ENCODE measurements at places on chromosomes 16 and 17.

DNA sequence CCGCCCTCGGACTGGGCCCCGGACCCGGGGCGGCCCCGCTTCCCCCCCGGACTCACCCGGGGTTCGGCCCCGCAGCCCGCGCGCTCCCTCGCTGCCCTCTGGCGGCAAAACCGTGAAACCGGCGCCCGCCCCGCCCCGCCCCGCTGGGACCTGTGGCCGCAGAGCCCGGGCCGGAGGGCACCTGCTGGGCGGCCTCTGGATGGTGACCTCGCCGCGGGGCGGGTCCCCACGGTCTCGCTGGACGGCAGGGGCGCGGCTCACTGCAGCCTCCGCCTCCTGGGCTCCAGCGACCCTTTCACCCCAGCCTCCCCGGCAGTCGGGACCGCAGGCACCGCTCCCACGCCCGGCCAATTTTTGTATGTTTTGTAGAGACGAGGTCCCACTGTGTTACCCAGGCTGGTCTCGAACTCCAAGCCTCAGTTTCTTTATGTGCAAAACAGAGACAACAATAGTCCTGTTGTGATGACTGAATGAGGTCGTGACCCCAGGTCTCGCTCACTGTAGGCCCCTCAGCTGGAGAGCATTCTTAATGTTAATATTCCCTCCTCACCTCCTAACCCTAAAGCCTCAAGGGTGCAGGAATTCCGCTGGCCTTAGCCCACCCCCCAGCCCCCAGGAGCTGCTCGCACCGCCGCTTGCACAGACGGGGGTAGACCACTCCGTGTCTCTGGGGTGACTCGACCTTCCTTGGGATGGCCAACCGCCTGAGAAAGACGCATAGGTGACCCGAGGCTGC lies 33.7 kb upstream of the RPH3AL start:
- DNase-seq, result peak; percentile 74

DNA sequence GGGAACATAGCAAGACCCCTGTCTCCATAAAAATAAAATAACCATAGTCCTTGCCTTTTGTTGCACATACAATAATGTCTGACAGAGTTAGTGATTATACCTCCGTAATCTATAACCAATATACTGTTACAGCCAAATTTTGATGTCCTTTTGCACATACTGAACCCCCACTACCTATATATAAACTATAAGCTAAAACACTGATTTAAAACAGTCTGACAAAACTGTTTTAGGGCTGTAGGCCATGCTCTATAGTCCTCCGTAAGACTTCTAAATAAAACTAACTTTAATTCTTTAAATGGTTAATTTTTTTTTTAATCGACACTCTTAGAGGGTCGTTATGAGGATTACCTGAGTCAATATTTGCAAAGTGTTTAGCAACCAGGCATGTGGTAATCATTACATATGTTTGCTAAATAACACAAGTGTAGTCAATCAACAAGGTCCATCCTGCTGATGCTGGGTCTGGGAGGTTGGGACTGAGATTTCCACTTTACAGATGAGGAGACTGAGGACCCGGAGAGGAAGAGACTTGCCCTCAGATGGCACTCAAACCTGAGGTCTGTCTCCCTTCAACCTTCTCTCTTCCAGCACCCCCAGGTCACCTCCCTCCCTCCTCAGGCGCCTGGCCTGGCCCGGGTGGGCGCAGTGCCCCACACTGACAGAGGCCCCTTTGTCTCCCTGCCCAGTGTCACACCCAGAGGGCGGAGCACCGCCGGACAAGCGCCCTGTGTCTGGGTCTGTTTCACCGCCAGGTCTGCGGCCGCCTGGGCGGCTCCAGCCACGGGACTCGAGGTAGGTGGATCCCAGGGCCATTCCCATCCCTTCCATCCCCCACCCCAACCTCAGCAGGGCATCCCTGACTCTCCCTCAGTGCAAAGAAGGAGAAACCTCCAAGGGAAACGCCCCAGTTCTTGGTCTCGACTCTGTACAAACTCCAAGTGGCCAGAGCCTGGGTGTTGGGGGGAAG lies 10.3 kb downstream of the ZNF385C start:
- DNase-seq, result no peak

- DNase-seq, result no peak
Measured at GRCh38 chr16:77220427-77220826, 21.2 kb downstream of the SYCE1L start.

DNA sequence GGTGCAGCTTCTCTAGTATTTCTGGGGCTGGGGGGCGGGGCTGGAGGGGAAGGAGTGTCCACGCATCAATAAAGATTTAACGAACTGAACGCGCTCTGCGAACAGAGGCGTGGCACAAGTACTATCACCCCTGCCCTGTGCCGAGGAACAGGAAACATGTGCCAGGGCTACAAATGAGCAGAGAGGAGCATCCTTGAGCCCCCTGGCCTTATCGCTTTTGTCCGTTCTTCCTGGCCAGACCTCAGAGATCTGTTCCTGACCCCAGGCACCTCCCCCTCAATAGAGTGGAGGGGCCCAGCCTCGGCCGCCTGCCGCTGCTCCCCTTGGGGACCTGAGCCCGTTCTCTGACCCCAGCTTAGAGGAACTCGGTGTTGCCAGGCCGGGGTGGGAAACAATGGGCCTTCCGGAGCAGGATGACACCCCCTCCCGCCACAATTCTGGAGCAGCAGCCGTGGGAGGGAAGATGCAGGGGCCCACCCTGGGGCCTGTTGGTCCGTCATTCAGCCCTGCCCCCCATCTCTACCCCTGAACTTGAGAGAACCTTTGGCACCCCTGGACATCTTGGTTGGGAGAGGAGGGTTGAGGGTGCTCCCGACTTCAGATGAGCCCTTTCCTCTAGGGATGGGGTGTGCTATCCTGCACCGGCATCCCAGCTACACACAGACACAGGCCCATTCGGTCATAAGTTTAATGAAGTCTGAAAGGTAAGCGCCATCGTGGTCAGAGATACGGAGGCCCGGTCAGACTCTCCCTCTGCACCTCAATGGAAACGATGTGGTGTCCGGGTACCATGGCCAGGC lies 1.1 kb downstream of the NAA38 start:
- DNase-seq, result peak; percentile 58

DNA sequence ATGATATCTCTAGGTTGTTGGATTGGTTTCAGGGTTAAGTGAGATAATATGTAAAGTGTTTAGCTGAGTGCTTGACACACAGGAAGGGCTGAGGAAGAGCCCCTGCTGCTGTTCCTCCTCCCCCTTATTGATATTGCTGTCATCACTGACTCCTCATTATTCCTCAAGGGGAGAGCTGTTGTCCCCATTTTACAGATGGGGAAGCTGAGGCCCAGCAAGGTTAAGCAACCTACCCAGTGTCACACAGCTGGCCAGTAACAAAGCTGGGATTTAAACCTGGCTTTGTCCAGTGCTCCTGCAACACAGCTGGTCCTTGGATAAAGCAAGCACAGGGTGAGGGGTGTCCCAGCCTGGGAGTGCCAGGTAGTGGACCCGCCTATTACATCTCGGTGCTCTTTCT lies 9.8 kb downstream of the WSCD1 start:
- DNase-seq, result no peak

DNA sequence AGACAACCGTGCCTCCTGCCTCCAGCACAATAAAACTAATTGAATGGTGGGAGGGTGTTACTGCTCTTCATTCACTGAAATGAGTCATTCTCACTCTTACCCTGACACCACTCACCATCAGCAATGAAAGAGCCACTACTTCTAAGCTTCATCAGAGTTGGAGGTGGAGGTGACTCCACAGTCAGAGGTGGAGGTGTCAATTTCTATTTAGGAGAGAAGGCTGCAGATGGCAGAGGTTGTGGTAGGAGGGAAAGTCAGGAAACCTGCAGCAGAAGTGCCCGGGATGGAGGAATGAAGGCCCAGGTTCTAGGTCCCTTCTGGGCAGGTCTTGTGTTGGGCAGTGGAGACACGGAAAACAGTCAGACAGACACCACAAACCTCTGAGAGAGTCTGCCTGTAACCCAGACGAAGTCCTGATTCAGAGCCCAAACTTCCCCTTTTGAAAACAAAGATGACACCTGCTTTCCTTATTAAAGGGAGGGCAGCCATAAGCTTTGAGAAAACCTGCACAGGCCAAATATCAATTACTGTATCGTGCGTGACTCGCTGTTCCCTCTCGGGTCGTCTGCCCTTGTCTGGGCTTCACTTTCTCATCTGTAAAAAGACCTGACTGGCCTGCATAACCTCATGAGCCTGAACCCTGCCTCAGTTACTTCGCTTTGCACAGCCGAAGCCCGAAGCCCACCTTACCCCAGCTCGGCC lies 668 bp downstream of the ATPAF2 start:
- no peak for DNase-seq

DNA sequence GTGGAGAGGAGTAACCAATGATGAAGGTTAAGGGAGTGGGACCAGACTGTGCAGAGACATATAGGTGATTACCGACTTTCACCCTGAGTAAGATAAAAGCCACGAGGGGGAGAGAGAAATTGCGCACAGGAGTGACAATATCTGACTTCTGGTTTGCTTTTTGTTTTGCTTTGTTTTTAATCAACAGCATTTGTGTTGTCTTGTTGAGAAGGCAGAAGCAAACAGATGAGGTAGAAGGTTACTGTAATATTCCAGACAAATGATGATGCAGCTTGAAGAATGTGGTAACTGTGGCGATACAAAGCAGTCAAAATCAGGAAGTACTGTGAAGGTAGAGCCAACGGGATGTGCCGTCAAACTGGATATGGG lies 7.5 kb downstream of the PELP1 start:
- DNase-seq, result no peak

DNA sequence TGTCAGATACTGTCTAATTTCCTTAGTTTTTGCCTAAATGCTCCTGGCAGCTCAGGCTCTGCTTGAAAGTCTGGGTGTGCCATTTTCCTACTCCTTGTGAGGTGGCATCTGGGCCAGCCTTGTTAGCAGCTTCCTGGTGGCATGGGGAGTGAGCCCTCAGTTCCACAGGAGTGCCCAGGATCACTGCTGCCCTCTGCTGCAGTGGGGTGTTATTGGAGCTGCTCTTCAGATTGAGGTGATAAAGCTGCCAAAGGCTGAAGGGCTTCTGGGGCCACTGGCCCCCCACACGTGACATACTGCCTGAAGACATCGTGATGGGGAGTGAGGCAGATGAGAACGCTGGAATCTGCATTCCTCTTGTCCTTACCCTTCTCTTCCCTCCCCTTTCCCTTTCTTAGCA lies 27.4 kb downstream of the CEP95 start:
- DNase-seq, result no peak

GRCh38 chr16:730666-731509 lies 4.0 kb downstream of the HAGHL start:
- no peak for DNase-seq

DNA sequence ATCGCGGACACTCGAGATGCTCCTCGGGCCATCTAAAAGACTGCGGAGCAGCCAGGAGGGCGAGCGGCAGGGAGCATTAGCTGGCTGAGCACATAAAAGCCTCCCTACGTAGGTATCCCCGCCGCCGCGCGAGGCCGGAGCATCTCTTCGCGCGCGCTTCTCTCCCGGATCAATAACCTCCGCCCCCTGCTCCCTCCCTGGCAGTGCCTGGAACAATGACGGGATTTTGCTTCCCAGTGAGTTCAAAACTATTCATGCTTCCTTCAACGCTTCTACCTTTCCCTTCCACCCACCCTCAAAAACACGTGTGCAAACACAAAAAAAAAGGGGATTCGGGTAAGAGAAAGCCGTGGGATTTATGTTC lies 984 bp downstream of the CENPV start:
- no peak for DNase-seq

GRCh38 chr17:67055041-67055443 lies 10.7 kb downstream of the CACNG1 start:
- no peak for DNase-seq

DNA sequence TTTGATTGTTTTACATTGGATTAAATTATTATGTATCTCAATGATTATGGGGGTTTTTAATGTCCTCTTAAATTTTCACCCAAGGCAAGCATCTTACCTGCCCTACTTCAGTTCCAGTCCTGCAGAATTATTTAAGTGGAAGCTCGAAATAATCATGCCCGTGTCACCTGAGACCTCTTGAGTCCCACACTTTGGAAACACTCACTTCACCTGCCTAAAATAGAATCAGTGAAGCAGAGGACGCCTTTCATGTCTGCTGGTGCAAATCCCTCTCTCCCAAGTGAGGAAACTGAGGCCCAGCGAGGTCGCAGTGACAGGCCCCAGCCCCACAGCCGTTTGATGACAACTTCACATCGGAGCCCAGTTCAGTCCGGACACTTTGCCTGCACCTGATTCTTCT lies 284.6 kb downstream of the C16orf95 start:
- no peak for DNase-seq

GRCh38 chr16:27745348-27745747 lies 195.4 kb downstream of the KATNIP start:
- DNase-seq, result no peak

DNA sequence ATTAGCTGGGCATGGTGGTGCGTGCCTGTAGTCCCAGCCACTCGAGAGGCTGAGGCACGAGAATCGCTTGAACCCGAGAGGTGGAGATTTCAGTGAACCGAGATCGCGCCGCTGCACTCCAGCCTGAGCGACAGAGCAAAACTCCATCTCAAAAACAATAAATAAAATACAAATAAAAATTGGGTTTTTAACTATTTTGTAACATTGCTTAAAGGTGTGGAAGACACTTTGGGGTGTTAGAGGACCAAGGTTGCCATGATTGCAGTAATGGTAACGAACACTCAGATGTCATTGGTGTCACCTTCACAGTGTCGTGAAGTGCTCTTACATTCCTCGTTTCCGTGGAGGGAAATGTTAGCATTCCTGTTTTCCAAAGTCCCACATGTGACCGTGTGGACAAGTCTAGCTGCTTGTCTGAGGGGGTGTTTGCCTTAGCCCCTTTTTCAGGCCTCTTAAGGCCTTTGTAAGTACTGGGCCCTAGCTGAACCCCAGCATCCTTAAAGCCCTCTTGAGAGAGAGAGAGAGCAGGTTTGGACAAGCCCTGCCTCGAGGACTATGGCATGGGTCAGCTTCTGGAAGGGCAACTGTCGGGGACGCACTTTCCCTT lies 8.6 kb downstream of the C16orf96 start:
- no peak for DNase-seq

DNA sequence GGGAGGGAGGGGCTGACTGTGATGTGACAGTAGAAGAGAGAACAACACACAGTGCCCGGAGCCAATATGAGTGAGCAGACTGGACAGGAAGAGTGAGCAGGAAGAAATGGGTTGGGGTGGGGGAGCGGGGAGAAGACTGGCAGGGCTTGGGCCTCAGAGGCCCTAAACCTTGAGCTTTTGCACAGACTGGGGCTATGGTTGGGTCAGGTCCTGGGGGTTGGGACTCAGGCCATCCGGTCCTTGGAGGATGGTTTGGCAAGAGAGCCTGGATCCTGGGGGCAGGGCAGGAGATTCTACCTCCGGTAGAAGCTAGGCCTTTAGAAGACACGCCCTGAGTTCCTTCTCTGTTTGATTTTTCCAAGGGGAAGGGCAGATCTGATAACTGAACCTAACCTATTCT lies 1.1 kb downstream of the CAMTA2 start:
- no peak for DNase-seq

- no peak for DNase-seq
Measured at GRCh38 chr16:30637944-30638343, 12.8 kb upstream of the PRR14 start.

- peak; percentile 68 for DNase-seq
Measured at GRCh38 chr17:1724869-1725641, 551 bp downstream of the WDR81 start.

GRCh38 chr17:18374216-18374615 lies 3.4 kb upstream of the EVPLL start:
- DNase-seq, result no peak

- DNase-seq, result no peak
Measured at GRCh38 chr17:73855720-73856333, 211.6 kb upstream of the SDK2 start.

GRCh38 chr16:2473446-2473926 lies 1.4 kb upstream of the TBC1D24 start:
- DNase-seq, result no peak

GRCh38 chr16:63703612-63704011 lies 1418.3 kb downstream of the CDH11 start:
- no peak for DNase-seq

GRCh38 chr17:81535480-81536298 lies 7.5 kb downstream of the FSCN2 start:
- DNase-seq, result no peak
